T-helper 2 cell treated with Interferon-gamma antibody and Interleukin-4, amounts not matched to agents 5 μg/mL and 100 μg/mL, for 36 hours (primary cell): ENCODE measurements at places on chromosomes 11 and 22.

GRCh38 chr11:47411884-47412746 is 3.7 kb downstream of the SLC39A13 start:
- peak; percentile 47 for DNase-seq

GRCh38 chr11:86977441-86978050 is 22.4 kb upstream of the FZD4 start:
- no peak for DNase-seq

GRCh38 chr11:99911116-99911515 is 776.0 kb upstream of the ARHGAP42 start:
- no peak for DNase-seq

- no peak for DNase-seq
Measured at GRCh38 chr11:33227578-33228261, 29.5 kb upstream of the HIPK3 start.
